Stimulated activated CD8-positive, alpha-beta memory T cell treated with anti-CD3 and anti-CD28 coated beads, Interleukin-4, amount 100 ng/mL, for 24 hours (primary cell): ENCODE measurements at places on chromosomes 3 and 15.

DNA sequence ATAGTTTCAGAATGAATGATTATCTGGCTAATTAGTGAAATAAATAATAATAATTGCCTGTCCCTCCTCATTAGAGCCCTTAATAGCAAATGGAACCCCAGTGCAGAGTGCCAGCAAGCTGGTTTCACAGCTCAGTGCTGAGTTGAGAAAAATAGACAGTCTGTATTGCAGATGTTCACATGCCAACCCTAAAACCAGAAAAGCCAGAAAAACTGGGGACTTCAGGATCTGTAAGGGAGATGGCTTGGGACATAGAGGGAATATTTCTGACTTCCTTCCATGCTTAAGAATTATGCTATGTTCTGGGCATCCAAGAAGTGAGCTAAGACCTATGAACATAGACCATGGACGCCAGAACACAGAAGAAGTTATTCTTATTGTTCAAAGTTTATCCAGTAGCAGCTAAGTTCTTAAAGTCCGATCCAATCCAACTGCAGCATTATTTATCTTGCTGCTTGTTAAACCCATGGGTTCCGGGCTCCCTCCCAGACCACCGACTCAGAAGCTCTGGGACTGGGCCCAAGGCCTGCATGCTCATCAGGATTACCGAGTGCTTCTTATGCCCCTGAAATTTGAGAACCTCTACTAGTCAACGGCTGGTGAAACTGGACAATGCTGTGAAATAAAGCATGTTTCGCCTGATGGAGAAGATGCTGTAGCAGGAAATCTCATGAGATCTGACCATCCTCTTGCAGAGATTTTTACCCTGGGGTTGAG lies 158.3 kb downstream of the FOXB1 start:
- no peak for DNase-seq

DNA sequence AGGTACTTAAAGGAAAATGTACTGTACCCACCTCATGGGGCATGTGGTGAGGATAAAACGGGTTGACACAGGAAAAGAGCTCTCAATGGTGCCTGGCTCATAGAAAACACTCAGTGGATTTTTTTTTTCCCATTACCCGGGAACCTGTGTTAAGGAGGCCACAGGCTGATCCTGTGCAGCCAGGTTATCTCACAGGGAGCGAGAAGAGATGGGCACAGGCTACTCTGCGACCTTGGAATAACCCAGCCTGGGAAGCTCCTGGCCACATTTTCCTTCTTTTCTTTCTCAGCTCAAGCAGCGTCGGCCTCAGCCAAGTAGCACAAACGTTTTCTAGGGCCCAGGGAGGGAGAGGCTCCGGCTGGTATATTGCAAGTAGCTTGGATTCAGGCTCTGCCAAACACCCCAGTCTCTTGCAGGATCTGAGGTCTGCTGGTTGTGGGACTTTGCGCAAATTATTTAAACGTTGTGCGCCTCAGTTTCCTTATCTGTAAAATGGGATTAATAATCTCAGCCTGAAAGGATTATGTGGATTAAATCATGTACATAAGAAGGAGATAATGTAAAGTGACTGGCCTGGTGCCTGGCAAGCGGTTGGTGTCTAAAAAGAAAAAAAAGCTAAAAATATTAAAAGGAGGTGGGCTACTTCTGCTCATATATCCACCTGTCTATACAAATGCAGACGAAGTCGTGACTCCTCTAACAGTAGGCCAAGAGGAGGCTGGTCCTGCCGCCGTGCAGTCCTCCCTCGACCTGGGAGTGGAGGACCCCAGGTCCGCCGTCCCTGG lies 2.2 kb downstream of the FURIN start:
- DNase-seq, result no peak

DNA sequence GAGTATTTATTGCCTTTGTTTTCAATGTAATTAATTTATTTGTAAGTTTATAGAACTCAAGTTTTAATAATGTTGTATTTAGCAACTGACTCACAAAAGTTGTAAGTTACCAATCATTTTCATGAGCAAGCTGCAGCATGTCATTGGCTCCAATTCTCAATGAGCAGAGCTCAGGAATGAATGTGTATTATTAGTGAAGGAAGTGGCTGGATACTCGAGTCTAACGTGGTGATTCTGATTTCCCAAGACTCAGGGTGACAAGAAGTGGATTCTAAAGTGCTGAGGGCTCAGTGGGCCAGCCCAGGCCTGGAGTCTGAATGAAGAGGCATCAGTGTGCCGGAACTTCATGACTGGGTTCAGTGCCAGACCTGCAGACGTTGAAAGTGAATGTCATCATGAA lies 39.6 kb downstream of the CLDN11 start:
- DNase-seq, result no peak

- no peak for DNase-seq
These were observed 20.9 kb upstream of the FSTL1 start for GRCh38 chr3:120471643-120472042.
